ENCODE measurements at places on chromosomes 4 and X. TPM values are rescaled to one million over a fixed set of nuclear protein-coding genes. Genes with fewer than 3 reads are reported as not detected.
A peak's percentile ranks its signal among the peaks of the same experiment; 100 is the strongest.

- peak; percentile 66 for DNase-seq
Measured at GRCh38 chrX:97529536-97530200, 646.0 kb downstream of the RPA4 start.

GRCh38 chr4:98242538-98242937, 18.6 kb upstream of the RAP1GDS1 start:
- DNase-seq = no peak

DNA sequence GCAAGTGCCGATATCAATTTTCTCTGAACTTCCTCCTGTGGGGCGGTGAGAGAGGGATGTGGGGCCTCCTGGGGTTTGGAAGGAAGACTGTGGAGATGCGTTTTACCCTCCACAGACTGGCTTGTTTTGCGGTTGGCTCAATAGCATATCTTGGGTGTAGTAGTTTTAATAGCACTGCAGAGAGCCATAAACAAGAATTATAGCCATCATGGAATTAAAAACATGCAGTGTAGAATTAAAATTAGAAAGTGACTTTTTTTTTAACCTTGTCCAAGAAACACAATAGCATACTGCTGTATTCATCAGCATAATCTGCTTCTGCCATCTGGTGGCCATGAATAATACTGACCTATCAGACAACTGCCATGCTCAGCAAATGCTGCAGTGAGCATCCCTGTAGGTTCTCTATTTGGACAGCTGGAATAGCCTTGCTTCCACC, 47.3 kb upstream of the SCML1 start:
- DNase-seq = peak; percentile 27

- peak; percentile 27 for DNase-seq
Measured at GRCh38 chr4:105520819-105521790, 31.3 kb upstream of the ARHGEF38 start.

Gene EDA2R
- total RNA-seq = 7.6 TPM

- DNase-seq = no peak
Measured at GRCh38 chrX:9492901-9493300, 28.0 kb downstream of the TBL1X start.

Gene RAB33A
- total RNA-seq = 0.47 TPM

Gene SORCS2
- total RNA-seq = 0.64 TPM

Gene MSN
- total RNA-seq = 816 TPM

Gene TASL
- total RNA-seq = not detected

- DNase-seq = no peak
Measured at GRCh38 chrX:27680726-27681125, 90.6 kb downstream of the DCAF8L2 start.

Gene NAT8L
- total RNA-seq = not detected

Gene AFM
- total RNA-seq = not detected

- no peak for DNase-seq
Measured at GRCh38 chrX:129111081-129111798, 412.1 kb downstream of the SMARCA1 start.

Gene MAGEA9B
- total RNA-seq = not detected

GRCh38 chr4:164959896-164960295, 17.6 kb downstream of the TRIM61 start:
- no peak for DNase-seq

- DNase-seq = no peak
Measured at GRCh38 chrX:40406330-40406859, 174.4 kb upstream of the ATP6AP2 start.

- DNase-seq = peak; percentile 77
Measured at GRCh38 chrX:108036298-108036973, 8.4 kb upstream of the VSIG1 start.

Gene PABPC1L2A
- not detected for total RNA-seq
